ENCODE measurements at places on chromosomes 4 and X.

DNA sequence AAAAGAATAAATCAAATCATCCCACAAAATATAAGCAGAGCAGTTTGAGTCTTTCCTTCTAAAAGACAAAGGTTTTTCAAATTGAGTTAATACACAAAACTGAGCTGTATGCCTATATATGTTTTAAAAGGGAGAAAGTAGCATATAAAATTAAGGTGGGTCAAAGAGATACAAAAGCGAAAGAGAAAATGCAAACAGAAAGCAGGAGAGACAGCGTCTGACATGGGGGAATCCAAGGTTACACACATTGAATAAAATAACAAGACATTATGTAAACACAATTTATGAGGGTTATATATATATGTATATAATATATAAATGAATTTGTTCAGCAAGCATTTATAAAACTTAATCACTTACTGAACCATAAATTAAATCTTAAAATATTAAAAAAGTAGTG is 276.1 kb upstream of the LCORL start:
- DNase-seq, result no peak

- no peak for DNase-seq
These were observed 23.6 kb downstream of the SH3KBP1 start for GRCh38 chrX:19863857-19864223.

GRCh38 chr4:155506745-155507144 is 130.0 kb upstream of the MAP9 start:
- no peak for DNase-seq

- peak; percentile 78 for DNase-seq
These were observed 35.0 kb upstream of the BCOR start for GRCh38 chrX:40132751-40133150.

GRCh38 chr4:28388471-28388870 is 1527.8 kb downstream of the STIM2 start:
- no peak for DNase-seq

DNA sequence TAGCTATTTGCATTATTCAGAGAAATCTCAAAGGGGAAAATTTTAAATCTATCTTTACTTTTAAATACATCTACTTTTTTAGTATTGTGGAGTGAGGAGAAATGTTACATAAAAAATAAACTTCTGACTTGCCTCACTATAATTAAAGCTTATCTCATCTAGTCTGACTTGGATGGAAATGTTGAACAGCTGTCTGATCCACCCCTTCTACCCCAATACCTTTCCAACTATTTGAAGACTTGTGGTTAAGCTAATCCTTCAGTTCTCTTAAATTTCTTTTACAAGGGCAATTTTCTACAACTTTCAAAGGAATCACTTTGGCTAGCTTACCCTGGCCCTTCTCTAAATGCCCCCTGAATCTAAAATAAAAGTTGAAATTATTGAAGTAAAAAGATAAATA is 17.3 kb upstream of the RPS6KA6 start:
- DNase-seq, result no peak

DNA sequence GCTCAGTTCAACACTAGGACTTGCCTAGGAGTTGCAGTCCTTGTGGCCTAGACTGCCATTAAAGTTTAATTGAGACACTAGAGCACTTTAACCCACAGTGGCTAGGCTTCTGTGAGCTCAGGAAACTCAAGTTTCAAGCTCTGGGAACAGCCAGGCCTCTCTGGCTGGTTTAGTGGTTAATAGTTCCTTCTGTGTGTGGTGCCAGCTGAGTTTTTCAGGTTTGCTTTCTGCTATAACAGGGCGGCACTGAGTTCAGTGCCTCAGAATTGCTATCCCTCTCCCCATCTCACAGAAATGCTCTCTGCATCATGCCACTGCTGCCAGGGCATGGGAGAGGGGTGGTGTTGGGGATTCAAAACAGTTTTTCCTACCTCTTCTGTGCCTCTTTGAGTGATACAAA is 15.9 kb downstream of the MMAA start:
- DNase-seq, result no peak

- DNase-seq, result no peak
These were observed 1142.2 kb downstream of the ARAP2 start for GRCh38 chr4:35102066-35102465.

DNA sequence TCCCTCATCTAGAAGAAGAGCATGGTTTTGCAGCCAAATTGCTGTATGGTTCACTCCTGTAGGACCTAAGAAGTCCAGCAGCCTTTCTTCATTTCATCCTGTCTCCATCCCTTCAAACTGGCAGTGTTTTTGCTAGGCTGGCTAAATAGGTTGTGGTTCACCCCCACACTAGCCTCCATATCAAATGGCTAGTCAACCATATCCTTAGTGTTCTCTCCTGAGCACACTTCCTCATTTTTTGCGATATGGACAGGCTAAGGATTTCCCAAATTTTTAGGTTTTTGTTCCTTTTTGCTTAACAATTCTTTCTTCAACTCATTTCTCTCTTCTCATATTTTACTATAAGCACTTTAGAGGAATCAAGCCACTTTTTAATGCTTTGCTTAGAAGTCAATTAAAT is 98.8 kb upstream of the NOCT start:
- peak; percentile 35 for DNase-seq

DNA sequence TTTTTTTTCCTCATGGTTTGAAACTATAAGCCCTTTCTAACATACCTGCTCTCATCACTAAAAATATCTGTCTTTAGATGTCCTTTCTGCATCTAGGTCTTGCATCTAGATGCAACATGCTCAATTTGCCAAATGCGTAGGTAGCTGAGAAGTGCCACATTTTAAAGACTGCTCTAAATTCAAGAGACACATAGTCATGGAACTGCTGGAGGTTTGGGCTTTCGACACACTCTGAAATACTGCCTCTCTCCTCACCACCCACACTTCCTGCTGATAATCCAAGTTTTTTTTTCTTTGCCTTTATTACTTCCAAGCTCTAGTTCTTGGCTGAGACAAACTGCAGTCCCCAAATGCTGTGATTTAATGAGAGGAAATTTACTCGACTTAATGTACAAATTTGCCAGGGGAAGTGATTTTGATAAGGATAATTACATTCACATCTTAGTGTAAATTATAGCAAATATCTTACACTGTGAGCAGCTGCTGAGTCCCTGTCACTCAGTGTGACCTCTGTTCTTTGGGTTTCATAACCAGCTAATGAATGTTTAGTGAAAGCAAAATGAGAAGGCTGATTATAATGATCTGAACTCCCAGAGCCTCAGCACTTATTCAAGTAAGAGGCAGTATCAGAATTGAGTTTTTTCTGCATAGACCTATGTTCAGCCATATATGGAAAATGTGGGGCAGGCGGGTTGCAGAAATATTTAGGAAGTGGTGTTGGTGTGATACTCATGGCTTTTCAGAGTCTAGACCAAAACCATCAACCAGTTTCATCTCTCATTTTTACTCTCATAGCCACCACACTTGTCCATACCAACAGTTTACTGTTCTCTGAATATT is 31.3 kb downstream of the DRD5 start:
- no peak for DNase-seq

- DNase-seq, result peak; percentile 74
These were observed 351.9 kb downstream of the FAT4 start for GRCh38 chr4:125666635-125667034.

- peak; percentile 67 for DNase-seq
These were observed 260.5 kb downstream of the IQCM start for GRCh38 chr4:149555146-149555545.

- DNase-seq, result no peak
These were observed 1.1 kb upstream of the TBC1D14 start for GRCh38 chr4:6908432-6909112.

DNA sequence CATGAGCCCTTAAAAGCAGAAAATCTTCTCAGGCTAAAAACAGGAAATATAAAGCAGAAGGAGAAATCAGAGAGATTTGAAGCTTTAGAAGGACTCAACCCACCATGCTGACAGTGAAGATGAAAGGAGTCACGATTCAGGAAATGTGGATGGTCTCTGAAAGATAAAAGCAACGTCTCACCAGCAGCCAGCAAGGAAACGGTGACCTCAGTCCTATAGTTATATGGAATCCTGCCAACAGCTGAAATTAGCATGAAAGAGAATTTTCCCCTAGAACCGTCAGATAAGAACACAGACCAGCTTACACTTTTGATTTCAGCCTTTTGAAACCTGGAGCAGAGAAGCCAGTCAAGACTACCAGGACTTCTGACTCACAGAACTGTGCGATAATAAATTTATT is 715.7 kb upstream of the HTR2C start:
- DNase-seq, result no peak

GRCh38 chrX:105781804-105782203 is 40.5 kb upstream of the NRK start:
- DNase-seq, result no peak

GRCh38 chr4:47704693-47705325 is 133.1 kb downstream of the CORIN start:
- peak; percentile 39 for DNase-seq

- DNase-seq, result no peak
These were observed 63.0 kb upstream of the MXD4 start for GRCh38 chr4:2324891-2325290.

GRCh38 chrX:46029777-46030176 is 515.4 kb downstream of the ZNF674 start:
- DNase-seq, result no peak

DNA sequence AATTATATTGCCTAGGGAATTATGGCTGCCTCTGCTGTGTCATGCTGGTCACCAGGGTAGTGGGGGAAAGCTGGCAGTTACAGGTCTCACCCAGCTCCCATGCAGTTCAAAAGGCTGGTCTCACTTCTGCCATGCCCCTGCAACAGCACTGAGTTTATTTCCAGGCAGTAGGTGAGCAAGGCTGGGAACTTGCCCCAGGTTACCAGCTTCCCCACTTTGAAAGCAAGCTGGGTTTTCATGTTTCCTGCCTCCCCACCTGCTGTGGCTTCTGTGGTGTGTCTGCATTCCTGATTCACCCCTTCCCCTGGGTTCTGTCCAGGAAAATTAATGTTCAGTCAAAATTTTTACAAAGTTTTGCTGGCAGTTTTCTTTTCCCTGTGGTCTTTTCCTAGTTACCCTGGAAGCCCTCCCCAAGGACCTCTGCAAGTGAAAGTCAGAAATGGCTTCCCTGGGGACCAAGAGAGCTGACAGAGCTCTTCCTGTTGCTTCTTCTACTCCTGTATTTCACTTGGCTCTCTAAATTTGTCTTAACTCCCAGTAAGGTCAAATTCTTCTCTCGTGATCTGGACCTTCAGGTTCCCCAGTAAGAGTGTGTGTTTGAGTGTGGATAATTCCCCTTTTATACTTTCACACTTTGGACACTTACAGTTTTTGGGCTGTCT is 58.5 kb upstream of the AGTR2 start:
- no peak for DNase-seq

- no peak for DNase-seq
These were observed 77.5 kb downstream of the HHIP start for GRCh38 chr4:144723471-144723870.

- peak; percentile 26 for DNase-seq
These were observed 886 bp upstream of the NDST3 start for GRCh38 chr4:118033148-118034052.

- no peak for DNase-seq
These were observed 176.3 kb downstream of the FAM13A start for GRCh38 chr4:88880501-88881226.
